ENCODE measurements at places on chromosomes 5 and 9.

- no peak for DNase-seq
Measured at GRCh38 chr9:15142878-15143534, 164.0 kb downstream of the TTC39B start.

DNA sequence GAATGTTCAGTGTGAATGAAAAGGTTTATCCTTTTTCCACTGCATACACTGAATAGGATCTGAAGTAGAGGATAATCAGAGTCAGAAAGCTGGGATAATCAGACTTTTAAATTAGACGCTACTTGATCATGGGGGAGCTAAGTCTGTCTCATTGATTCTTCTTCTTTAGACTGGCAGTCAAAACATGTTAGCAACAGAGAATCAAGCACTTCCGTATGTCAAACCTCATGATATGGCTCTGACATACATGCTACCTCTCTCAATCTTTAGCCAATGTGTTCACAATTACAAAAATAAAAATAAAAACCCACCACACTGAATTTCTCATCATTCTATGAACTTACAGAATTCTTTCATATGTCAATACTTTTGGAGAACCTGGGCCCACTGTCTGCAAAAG lies 19.0 kb upstream of the OR13F1 start:
- DNase-seq, result no peak

DNA sequence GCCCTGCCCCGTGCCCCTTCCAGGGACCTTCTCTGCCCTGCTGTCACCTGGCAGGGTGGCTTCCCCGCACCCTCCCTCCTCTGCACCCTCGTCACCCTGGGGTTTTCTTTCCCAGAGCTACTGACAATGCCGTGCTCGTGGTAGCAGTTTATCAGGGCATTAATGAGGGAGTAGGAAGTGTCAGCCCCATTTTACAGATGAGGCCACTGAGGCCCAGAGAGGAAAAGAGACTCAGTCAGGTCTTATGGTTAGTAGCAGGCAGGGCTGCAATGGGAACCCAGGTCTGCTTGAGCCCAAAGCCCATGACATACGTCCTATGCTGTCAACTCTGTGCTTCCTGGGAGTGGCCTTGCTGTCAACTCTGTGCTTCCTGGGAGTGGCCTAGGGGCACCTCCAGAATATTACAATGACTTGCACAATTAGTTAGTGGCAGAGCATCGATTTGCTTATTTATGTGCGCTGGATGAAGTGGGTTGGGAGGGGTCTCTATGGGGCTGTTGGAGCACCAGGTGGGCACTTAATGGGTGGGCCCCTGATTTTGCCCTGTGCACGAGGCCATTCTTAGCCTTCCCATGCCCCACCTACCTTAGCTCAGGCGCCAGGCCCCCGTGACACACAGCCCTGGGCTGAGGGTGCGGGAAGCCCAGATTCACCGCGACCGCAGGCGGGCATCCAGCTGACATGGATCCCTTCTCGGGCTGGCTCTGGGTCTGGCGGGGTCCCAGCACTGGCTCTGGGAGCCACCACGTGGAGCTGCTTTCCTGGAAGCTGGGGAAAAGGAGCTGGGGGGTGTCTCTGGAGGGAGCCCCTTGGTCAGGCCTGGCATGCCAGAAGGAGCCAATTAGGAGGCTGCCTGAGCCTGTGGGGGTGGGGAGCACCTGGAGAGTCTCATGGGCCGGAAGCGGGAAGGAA lies 82.0 kb upstream of the ORM1 start:
- DNase-seq, result no peak

GRCh38 chr9:35690614-35691333 lies 1.0 kb upstream of the TPM2 start:
- DNase-seq, result peak; percentile 69

GRCh38 chr5:172850454-172850797 lies 16.4 kb downstream of the ERGIC1 start:
- DNase-seq, result no peak

DNA sequence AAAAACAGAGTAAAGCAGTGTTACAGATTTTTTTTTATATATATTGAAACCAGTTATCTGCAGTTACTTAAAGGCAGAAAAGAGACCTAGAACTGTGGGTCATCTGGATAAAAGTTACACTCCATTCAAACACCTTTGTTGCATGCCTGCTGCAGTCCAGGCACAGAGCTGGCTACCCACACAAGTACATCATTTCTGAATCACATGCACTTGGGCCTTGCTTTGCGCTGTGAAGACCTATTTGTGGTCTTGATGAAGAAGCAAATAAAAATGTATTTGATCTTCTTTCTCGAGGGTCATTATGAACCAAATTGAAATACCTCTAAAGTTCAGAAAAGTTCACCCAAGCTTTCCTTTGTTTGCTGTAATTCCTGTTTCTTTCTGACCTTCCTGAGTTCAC lies 503.0 kb upstream of the ZNF608 start:
- no peak for DNase-seq

- no peak for DNase-seq
Measured at GRCh38 chr9:117359910-117360309, 54.9 kb downstream of the ASTN2 start.

DNA sequence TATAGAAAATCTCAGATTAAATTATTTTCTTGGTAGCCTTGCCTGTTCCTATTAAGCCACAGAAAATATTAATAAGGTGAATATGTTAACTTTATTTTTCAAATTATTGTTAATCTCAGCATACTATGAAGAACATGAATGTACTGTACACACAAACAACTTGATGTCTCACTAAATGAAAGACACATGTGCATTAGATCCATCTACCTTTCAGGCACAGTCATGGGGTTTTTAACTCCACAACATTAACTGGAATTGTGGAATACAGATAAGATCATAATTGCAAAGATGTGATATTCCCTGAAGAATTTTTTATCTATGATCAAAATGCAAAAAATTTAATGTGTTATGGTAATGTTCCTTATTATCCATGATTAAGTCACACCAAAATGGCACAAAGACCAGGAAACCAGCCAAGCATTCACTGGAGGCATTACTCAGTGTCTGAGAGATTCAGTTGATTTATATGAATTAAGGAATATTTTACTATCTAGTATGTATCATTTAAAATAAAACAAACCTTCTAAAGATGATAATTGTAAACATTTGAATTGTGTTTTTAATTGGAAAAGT lies 150.0 kb upstream of the VCAN start:
- no peak for DNase-seq

DNA sequence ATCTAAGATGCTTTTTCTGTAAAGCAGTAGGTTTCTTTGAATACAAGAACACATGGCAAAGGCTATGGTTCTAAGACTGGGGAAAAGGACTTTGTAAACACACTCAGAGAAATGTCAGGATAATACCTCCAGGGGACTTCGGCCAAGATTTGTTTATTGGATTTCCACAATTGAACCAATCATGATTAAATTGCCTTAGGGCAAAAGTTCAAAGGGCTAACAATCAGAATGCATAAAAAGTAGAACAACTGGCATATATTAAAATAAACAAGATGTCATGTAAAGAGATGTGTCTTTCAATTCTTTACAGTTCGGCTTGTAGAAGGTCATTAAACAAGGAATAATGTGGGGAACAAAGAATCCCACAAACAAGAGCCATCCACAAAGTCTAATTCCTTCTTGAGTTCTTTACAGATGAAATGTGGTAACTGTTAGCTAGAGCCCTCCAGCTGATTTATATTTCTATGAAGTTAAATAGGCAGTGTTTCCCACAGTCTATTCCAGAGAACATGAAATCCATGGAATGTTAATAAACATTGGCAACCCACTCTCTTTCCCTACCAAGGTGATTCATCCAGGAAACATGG lies 565.5 kb downstream of the ZNF608 start:
- no peak for DNase-seq

GRCh38 chr5:159459951-159460538 lies 129.8 kb upstream of the IL12B start:
- DNase-seq, result no peak

DNA sequence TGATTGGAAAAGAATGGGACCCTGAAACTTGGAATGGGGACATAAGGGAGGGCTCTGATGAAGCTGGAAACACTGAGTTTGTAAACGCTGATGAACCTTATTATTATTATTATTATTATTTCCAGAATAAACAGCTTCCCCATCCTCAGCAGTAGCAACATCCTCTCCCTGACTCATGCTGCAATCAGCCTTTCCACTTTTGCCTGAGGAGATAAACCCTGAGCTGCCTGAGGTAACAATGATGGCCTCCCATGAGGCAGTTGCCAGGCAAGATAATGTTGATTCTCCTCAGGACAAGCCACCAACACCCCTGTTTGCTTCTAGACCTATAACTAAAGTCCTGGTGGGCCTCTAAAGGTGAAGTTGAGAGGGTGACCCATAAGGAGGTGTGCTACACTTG lies 139.2 kb upstream of the ATP10B start:
- no peak for DNase-seq

DNA sequence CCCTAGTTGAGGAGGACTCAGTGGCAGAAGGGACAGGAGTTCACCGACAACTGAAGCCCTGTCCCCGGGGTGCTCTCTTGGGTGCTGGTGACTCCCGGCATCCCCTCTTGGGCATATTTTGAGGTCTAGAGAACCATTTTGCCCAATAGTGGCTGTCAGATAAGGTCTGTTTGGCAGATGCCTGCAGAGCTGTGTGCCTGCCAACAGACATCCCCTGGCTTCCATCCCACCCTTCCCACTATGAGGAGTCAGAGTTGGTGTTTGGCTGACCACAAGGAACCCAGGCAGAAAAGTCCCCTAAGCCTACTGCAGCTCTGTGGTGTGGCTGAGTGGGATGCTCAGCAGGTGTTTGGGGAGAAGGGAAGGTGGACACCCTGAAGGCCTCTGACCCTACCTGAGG lies 207.0 kb downstream of the AUH start:
- no peak for DNase-seq

GRCh38 chr5:38598994-38599617 lies 42.7 kb upstream of the LIFR start:
- no peak for DNase-seq

DNA sequence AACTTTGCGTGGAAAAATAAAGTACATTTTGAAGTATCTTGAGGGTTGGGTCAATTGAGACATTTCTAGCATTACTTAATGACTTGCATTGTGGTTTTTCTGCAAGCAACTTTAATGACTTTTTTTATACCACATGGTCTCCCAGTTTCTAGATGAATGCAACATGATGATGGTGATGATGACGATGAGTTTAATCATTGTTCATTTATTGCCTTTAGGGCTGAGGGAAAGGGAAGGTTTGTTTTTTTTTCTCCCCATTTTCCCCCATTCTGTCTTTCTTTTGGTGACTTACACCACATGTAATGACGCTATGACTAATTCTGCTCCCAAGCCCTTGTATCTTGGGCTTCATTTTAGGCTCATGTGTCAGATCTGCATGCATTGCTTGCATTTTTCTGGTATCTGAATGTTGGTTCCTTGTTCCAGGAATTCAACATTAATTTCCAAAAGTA lies 57.7 kb upstream of the NXNL2 start:
- DNase-seq, result no peak

- no peak for DNase-seq
Measured at GRCh38 chr5:59206132-59206581, 623.3 kb downstream of the RAB3C start.

- no peak for DNase-seq
Measured at GRCh38 chr5:78537821-78538220, 110.8 kb downstream of the LHFPL2 start.

- no peak for DNase-seq
Measured at GRCh38 chr5:144139586-144139985, 30.9 kb downstream of the YIPF5 start.

- DNase-seq, result no peak
Measured at GRCh38 chr9:129427149-129427548, 193.8 kb downstream of the C9orf50 start.

- no peak for DNase-seq
Measured at GRCh38 chr9:97900738-97901565, 21.3 kb downstream of the TRMO start.

DNA sequence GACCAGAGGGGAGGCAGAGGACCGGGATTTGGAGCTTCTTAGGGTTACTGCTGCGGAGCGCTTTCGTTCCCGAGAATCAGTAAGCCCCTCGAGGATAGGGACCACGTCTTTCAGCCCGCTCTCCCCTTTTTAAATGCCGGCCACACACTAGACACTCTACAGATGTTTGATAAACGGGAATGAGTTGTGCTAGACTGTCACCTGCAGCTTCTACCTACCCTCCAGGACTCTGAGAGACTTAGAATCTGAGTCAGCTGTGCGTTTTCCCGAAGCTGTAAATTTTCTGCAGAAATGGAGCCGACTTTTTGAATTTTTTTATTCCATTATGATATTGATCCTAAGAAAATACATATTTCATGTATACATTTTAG lies 670 bp downstream of the CCDC171 start:
- DNase-seq, result no peak

DNA sequence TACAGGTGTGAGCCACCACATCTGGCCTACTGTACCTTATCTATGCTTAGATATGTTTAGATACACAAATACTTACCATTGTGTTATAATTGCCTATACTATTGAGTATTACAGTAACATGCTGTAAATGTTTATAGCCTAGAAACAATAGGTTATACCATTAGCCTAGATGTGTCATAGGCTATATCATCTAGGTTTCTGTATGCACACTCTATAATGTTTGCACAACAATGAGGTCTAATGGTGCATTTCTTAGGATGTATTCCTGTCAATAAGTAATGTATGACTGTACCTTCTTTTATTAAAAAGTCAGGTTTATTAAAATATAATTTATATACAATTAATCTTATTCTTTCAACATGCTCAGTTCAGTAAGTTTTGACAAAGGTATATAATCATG lies 683.1 kb downstream of the LRRC70 start:
- DNase-seq, result no peak

DNA sequence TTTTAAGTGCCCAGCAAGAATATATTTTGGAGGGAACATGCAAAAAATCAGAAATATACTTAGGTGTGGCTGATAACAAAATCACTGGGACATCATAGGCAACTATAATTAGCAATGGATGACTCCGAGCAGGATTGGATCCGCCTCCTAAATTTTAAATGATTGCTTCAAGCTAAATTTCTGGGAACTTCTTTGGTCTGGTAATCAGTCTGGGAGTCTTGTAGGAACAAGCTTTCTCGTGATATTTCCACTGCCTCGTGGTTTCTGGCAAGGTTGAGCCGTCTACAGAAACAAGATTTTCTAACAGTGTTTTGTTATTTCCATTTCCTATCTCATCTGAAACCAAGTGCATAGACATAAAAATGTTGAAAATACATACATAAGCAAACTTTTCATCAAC lies 232.6 kb downstream of the BNC2 start:
- DNase-seq, result no peak

- no peak for DNase-seq
Measured at GRCh38 chr5:74365723-74366122, 274.8 kb downstream of the ENC1 start.

DNA sequence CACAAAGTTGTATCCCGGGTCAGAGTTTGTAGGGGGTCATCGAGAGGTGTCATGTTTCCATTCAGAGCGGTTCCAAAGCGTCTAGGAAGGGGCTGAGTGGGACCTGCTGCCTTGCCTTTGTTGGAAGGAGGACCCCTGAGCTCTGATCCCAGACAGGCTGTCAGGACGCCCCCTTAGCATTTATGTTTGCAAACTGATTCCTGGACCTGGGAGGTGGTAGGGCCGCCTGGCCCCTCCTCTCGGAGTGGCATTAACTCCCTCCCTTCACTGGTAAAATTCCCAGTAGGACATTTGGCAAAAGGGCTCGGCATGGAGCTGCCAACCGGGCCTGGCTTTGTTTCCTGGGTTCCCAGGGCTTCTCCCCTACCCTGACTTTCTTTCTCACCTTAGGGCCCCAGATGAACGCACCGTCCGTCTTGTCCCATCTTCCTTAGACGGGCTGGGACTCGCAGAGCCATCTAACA lies 2.5 kb downstream of the JADE2 start:
- DNase-seq, result no peak
